ENCODE measurements at places on chromosomes 1 and 21. TPM values are rescaled to one million over a fixed set of nuclear protein-coding genes. Genes with fewer than 3 reads are reported as not detected.

The SIK1 gene
- 11.5 TPM for total RNA-seq

The CTH gene
- 3.4 TPM for total RNA-seq

The SPSB1 gene
- 100 TPM for total RNA-seq

The CRP gene
- total RNA-seq = not detected

GRCh38 chr1:16146279-16147155 lies 9.4 kb downstream of the EPHA2 start:
- H3K27me3 ChIP-seq = no peaks in the 10 kb centered on the region
- peaks cover 82% of the 10 kb centered on the region for H3K4me1 ChIP-seq
- DNase-seq = no peak
- peak overlapping the region; percentile 79 for H3K27ac ChIP-seq

GRCh38 chr1:206864939-206865671 lies at the start of gene IL20:
Gene IL20, plus strand, starts transcription at chr1:206865623. Its CDS starts 230 bp downstream, at chr1:206865853.
- no peak for DNase-seq
- no peaks in the 10 kb centered on the region for H3K4me1 ChIP-seq
- no peak within 1 kb of the TSS for H3K27ac ChIP-seq
- no peaks in the 10 kb centered on the region for H3K36me3 ChIP-seq
- H3K4me3 ChIP-seq = no peak within 1 kb of the TSS

- H3K36me3 ChIP-seq = no peaks in the 10 kb centered on the region
- H3K27me3 ChIP-seq = peaks cover 68% of the 10 kb centered on the region
- peaks cover 6% of the 10 kb centered on the region for H3K4me1 ChIP-seq
- no peak overlapping the region for H3K27ac ChIP-seq
These were observed 5.4 kb upstream of the PGBD5 start for GRCh38 chr1:230431527-230431926.

- H3K27me3 ChIP-seq = no peaks in the 10 kb centered on the region
- no peaks in the 10 kb centered on the region for H3K36me3 ChIP-seq
- peak; percentile 85 for DNase-seq
- H3K4me3 ChIP-seq = no peak overlapping the region
- H3K4me1 ChIP-seq = no peaks in the 10 kb centered on the region
These were observed 365.9 kb downstream of the PTPRU start for GRCh38 chr1:29602203-29602602.

DNA sequence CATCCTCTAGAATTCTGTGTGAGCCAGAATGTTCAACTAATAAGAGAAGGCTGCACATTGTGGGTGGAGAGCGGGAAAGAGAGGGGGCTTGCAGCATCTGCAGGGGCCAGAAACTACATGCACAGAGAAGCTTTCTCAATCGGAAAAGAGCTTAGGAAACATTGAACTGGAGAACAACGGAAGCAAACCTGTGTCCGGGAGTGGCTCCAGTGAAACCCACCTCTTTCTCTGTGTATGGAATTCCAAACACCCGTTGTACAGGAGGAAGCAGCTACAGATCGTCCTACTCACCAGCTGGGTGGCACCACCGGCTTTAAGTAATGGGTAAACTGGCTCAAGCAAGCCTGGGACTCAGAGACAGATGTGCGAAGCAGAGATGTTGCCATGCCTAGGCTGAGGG lies 14.0 kb upstream of the CSF1 start:
- H3K4me3 ChIP-seq = no peak overlapping the region
- H3K27me3 ChIP-seq = no peaks in the 10 kb centered on the region
- H3K27ac ChIP-seq = peak overlapping the region; percentile 13
- peaks cover 37% of the 10 kb centered on the region for H3K4me1 ChIP-seq
- DNase-seq = no peak
- H3K36me3 ChIP-seq = no peaks in the 10 kb centered on the region

GRCh38 chr1:70334436-70334835 lies 20.1 kb downstream of the ANKRD13C start:
- H3K36me3 ChIP-seq = peaks cover 8% of the 10 kb centered on the region
- H3K27ac ChIP-seq = no peak overlapping the region
- no peak overlapping the region for H3K4me3 ChIP-seq
- DNase-seq = no peak

- DNase-seq = no peak
- no peak overlapping the region for H3K27ac ChIP-seq
- H3K4me1 ChIP-seq = peaks cover 89% of the 10 kb centered on the region
- no peaks in the 10 kb centered on the region for H3K27me3 ChIP-seq
- no peak overlapping the region for H3K4me3 ChIP-seq
These were observed 15.1 kb downstream of the NEK7 start for GRCh38 chr1:198171667-198172540.
